ENCODE measurements at places on chromosomes 6 and 20. TPM values are rescaled to one million over a fixed set of nuclear protein-coding genes. Genes with fewer than 3 reads are reported as not detected.
A peak's percentile ranks its signal among the peaks of the same experiment; 100 is the strongest.

GRCh38 chr6:14770572-14770971 lies 475.3 kb upstream of the JARID2 start:
- peaks cover 2% of the 10 kb centered on the region for H3K27me3 ChIP-seq
- H3K4me1 ChIP-seq = peaks cover 5% of the 10 kb centered on the region
- no peak overlapping the region for H3K27ac ChIP-seq

- H3K27me3 ChIP-seq = peaks cover 3% of the 10 kb centered on the region
- H3K4me1 ChIP-seq = no peaks in the 10 kb centered on the region
- H3K27ac ChIP-seq = no peak overlapping the region
- DNase-seq = no peak
- no peak overlapping the region for H3K4me3 ChIP-seq
These were observed 14.4 kb upstream of the GJE1 start for GRCh38 chr6:142118328-142118727.

- no peaks in the 10 kb centered on the region for H3K36me3 ChIP-seq
- H3K27me3 ChIP-seq = no peaks in the 10 kb centered on the region
- DNase-seq = no peak
- no peak overlapping the region for H3K27ac ChIP-seq
- no peaks in the 10 kb centered on the region for H3K4me1 ChIP-seq
These were observed 44.8 kb downstream of the PDE10A start for GRCh38 chr6:165618241-165618640.

DNA sequence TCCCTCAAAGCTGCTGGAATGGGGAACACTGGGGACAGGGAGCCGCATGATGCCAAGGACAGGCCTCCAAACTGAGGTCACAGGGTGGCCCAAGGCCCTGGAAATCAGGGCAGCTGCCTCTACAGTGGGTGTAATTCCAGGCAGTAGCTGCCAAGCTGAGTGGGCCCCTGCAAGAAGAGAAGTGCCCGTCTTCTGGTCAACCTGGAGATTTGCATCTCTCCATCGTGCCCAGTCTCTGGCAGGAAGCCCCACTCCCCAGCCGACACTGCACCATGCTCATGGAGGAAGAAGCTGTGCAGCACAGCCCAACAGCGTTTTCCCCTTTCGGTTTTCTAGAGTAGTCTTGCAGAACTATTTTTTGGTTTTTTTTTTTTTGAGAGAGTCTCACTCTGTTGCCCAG lies 2.2 kb upstream of the FAM209A start:
- peaks cover 43% of the 10 kb centered on the region for H3K36me3 ChIP-seq
- H3K4me1 ChIP-seq = peaks cover 7% of the 10 kb centered on the region
- no peak for DNase-seq
- no peaks in the 10 kb centered on the region for H3K27me3 ChIP-seq
- no peak overlapping the region for H3K4me3 ChIP-seq

- no peak overlapping the region for H3K4me3 ChIP-seq
- no peak for DNase-seq
- H3K27me3 ChIP-seq = peaks cover 1% of the 10 kb centered on the region
- H3K27ac ChIP-seq = no peak overlapping the region
- H3K4me1 ChIP-seq = peaks cover 11% of the 10 kb centered on the region
These were observed 32.4 kb upstream of the TIAM2 start for GRCh38 chr6:154962753-154963152.

GRCh38 chr6:37007340-37008043 lies 2.0 kb downstream of the FGD2 start:
- peaks cover 14% of the 10 kb centered on the region for H3K4me1 ChIP-seq
- no peaks in the 10 kb centered on the region for H3K27me3 ChIP-seq
- no peak overlapping the region for H3K4me3 ChIP-seq
- H3K36me3 ChIP-seq = no peaks in the 10 kb centered on the region
- H3K27ac ChIP-seq = no peak overlapping the region

- peaks cover 37% of the 10 kb centered on the region for H3K4me1 ChIP-seq
- peaks cover 5% of the 10 kb centered on the region for H3K27me3 ChIP-seq
- no peak overlapping the region for H3K4me3 ChIP-seq
- H3K36me3 ChIP-seq = no peaks in the 10 kb centered on the region
- no peak for DNase-seq
These were observed 13.2 kb upstream of the ZBTB24 start for GRCh38 chr6:109496036-109496772.

GRCh38 chr20:7996898-7997297 lies 22.7 kb downstream of the TMX4 start:
- DNase-seq = no peak
- peaks cover 26% of the 10 kb centered on the region for H3K36me3 ChIP-seq
- no peak overlapping the region for H3K4me3 ChIP-seq

- H3K27me3 ChIP-seq = no peaks in the 10 kb centered on the region
- no peak overlapping the region for H3K4me3 ChIP-seq
These were observed 141.6 kb upstream of the SLC24A3 start for GRCh38 chr20:19070681-19071445.

DNA sequence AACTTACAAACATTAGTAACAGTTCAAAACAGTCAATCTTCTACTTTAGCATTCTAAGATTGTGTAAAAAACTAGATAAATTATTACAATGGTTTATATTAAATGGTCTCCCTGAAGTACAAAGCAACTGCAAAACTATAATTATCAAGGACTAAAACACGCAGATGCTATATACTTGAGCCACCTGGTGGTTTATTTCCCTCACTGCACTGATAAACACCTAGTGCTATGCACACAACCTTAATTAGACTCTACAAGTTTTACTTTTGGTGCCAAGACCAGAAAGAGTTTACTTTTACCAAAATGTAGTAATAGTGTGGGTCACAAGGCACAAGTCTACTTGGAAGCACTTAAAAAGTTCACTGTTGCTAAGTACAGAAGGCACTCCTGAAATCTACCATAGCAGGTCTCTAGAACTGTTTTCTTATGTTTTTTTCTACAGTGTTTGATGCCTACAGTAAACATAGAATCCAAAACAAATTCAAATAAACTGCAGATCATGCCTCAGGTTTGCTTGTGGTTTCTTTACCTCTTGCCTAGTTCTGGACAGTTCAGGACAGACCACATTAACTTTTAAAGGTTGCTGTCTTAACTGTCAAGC lies 49.2 kb downstream of the GMDS start:
- no peaks in the 10 kb centered on the region for H3K4me1 ChIP-seq
- H3K27ac ChIP-seq = no peak overlapping the region
- H3K27me3 ChIP-seq = peaks cover 5% of the 10 kb centered on the region
- no peak overlapping the region for H3K4me3 ChIP-seq
- no peak for DNase-seq

- H3K27ac ChIP-seq = peak overlapping the region; percentile 85
- H3K27me3 ChIP-seq = no peaks in the 10 kb centered on the region
- peak; percentile 43 for DNase-seq
- H3K4me1 ChIP-seq = peaks cover 85% of the 10 kb centered on the region
- peak overlapping the region; percentile 70 for H3K4me3 ChIP-seq
These were observed 83.5 kb downstream of the TRERF1 start for GRCh38 chr6:42368181-42368580.

GRCh38 chr6:150503586-150504339 lies 95.9 kb upstream of the PLEKHG1 start:
- no peaks in the 10 kb centered on the region for H3K4me1 ChIP-seq
- DNase-seq = no peak
- H3K27me3 ChIP-seq = no peaks in the 10 kb centered on the region
- H3K36me3 ChIP-seq = no peaks in the 10 kb centered on the region
- H3K4me3 ChIP-seq = no peak overlapping the region
- H3K27ac ChIP-seq = no peak overlapping the region

GRCh38 chr6:118524686-118525085 lies 23.4 kb upstream of the PLN start:
- no peak overlapping the region for H3K27ac ChIP-seq
- no peak for DNase-seq
- no peak overlapping the region for H3K4me3 ChIP-seq

GRCh38 chr20:15594158-15594695 lies 979.0 kb downstream of the KIF16B start:
- no peak overlapping the region for H3K4me3 ChIP-seq
- no peaks in the 10 kb centered on the region for H3K4me1 ChIP-seq
- H3K27me3 ChIP-seq = no peaks in the 10 kb centered on the region
- H3K36me3 ChIP-seq = no peaks in the 10 kb centered on the region
- H3K27ac ChIP-seq = no peak overlapping the region

DNA sequence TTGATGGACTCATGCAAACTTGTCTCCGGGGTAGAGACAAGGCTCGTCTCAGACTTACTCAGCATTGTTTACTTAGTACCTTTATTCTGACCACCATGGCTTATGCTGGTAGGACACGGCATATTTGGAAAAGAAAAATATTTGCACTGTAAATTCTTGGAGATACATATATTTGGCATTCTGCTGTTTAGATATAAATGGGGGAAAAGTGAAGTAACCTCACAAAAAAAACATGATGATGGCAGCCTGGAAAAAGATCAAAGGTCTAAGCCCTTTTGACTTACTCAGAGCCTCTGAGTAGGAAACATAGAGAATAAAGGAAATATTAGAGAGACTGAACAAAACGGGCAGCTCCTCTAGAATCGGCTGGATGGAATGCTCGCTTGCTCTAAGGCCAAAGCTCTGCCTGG lies 32.5 kb downstream of the PDE10A start:
- no peak for DNase-seq
- no peaks in the 10 kb centered on the region for H3K36me3 ChIP-seq
- no peak overlapping the region for H3K27ac ChIP-seq
- H3K27me3 ChIP-seq = peaks cover 4% of the 10 kb centered on the region

DNA sequence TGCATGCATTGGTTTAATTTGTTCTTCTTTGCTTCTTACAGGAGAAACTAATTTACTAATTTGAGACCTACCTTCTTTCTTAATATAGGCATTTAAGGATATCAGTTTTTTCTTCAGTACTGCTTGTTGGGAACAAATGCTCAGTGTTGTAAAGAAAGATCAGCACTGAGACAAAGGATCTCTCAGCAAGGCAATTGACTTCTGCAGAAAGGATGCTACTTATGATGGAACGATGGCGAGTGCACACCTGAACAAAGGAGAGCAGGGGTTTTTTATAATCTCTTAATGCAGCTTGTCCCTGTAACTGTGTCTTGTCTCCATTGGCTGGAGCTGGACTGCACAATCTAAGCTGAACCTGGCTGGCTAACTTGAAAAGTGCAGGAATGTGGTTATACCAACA lies 64.2 kb downstream of the RPP21 start:
- H3K4me3 ChIP-seq = no peak overlapping the region
- H3K36me3 ChIP-seq = no peaks in the 10 kb centered on the region
- DNase-seq = no peak
- H3K27me3 ChIP-seq = peaks cover 61% of the 10 kb centered on the region
- H3K4me1 ChIP-seq = peaks cover 17% of the 10 kb centered on the region
- H3K27ac ChIP-seq = no peak overlapping the region

DNA sequence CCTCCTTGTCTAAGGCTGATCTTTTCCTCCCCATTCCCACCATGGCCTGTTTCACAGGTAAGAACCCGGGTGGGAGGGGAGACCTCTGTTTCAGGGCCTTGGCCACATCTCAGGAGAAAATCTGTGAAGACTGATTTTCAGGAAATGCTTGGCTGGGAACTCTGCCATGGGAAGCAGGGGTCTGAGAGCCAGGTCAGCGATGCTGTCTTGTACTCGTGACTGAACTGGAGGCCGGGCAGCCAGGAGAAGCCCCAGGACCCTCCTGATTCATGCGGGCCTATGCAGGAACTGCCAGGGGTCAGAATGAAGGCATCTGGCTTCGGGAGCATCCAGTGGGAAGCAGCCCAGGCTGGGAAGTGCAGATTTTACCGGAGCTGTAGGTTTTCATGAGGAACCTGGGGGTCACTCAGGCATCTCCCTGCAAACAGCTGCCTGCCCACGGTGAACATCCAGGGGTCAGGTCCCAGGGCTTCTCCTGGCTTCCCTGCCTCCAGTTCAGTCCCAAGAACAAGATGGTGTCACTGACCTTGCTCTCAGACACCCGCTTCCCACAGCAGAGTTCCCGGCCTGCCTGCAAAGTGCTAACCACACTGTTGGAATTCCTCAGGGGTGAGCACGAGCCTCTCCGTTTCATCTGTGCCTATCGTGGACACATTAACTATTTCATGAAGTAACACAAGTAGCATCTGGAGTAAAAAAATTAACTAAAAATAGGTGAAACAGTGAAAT lies 90.2 kb upstream of the SULF2 start:
- H3K27me3 ChIP-seq = peaks cover 7% of the 10 kb centered on the region
- H3K4me3 ChIP-seq = no peak overlapping the region
- H3K4me1 ChIP-seq = no peaks in the 10 kb centered on the region

DNA sequence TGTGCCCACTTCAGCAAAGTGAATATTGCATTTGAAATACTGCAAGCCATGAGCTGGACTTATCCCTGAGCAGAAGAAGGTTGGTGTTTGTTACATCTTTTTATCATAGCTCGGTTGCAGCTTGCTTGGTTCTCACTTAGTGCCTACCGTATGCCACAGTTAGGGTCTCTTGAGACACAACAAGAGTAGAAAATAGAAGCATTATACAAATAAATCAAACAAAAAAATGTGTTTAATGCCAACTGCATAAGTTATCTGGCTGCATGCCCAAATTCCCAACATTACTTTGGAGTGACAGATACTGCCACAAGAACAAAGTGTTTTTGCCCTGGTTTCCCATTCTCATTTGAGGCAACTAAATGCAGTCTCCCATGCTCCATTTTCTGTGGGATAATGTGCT lies 53.9 kb upstream of the LAMP5 start:
- H3K4me1 ChIP-seq = no peaks in the 10 kb centered on the region
- no peaks in the 10 kb centered on the region for H3K27me3 ChIP-seq
- H3K27ac ChIP-seq = no peak overlapping the region
- H3K4me3 ChIP-seq = no peak overlapping the region

DNA sequence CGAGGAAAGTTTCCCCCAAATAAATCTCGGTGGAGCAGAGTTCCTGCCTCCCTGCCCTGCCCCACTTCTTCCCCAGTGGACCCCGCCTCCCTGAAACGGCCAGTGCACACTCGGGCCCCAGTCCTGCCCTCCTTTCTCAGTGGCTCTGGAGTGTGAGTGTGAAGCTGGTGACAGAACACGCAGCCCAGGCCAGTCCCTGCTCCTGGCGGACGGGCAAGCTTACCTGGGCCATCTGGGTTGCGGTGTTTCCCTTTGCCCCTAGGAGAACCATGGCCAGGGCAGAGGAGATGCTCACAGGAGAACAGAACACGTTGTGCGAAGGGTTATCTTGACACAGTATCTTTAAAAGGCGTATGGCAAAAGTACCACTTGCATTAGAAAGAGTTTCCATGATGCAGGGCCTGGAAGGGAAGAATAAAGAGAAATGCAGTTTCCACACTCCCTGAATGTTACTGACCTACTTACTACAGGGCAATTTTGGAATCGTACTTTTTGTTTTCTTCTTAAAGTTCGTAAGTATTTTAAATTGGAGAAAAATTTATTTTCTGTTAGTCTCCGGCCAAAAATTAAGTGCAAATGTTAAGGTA lies 2.8 kb downstream of the SERPINB9 start:
- peak overlapping the region; percentile 94 for H3K4me3 ChIP-seq
- H3K4me1 ChIP-seq = peaks cover 62% of the 10 kb centered on the region
- DNase-seq = no peak
- H3K27me3 ChIP-seq = peaks cover 2% of the 10 kb centered on the region
- H3K36me3 ChIP-seq = peaks cover 65% of the 10 kb centered on the region
- H3K27ac ChIP-seq = peak overlapping the region; percentile 93

The SIRPA gene
- not detected for total RNA-seq

The C20orf204 gene
- total RNA-seq = 6.1 TPM

The C6orf132 gene
- 0.18 TPM for total RNA-seq

The DDAH2 gene
- total RNA-seq = 5.7 TPM

The KLHDC3 gene
- 76.6 TPM for total RNA-seq

The FOXS1 gene
- total RNA-seq = not detected

The BMP6 gene
- 1.1 TPM for total RNA-seq

Measured in activated T-helper 1 cell treated with anti-CD3 and anti-CD28 coated beads, Interleukin-12 subunit alpha, Interleukin-12 subunit beta, Interleukin-2, Interleukin-4 antibody, amounts not matched to agents 30 ng/mL and 10 ng/mL and 1 ng/mL, durations not matched to agents 14 hours and 24 hours and 36 hours (primary cell).